SK-MEL-5 (cell line): ENCODE measurements at places on chromosomes 16 and 17.

DNA sequence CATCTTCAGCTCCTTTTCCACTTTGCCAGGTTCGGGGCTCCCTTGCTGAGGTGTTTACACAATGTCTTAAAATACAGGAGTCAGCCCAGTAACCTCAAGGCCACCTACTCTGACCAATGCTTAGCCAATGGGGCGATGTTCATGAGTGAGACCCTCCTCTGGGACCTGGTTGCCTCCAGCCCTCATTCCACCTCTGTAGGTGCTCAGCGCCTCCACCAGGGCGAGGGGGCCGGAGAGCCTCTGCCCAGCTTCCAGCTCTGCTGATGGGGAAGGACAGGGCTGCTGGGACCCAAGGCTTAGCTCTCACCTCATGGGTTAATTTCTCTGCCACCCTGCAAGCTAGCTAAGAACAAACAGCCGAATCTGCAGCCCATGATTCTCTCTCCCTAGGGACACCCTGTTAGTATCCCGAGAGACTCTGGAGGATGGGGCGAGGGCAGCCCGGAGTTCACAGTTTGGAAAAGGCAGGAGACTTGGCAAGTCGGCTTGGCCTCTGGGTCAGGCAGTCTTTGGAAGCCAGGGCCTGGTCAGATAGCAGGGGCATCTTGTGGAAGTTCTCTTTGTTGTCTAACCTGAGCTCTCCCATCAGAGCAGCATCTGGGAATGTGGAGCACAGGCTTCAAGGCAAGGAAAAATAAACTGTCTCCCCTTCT lies 16.2 kb downstream of the SRCIN1 start:
- no peak for DNase-seq

DNA sequence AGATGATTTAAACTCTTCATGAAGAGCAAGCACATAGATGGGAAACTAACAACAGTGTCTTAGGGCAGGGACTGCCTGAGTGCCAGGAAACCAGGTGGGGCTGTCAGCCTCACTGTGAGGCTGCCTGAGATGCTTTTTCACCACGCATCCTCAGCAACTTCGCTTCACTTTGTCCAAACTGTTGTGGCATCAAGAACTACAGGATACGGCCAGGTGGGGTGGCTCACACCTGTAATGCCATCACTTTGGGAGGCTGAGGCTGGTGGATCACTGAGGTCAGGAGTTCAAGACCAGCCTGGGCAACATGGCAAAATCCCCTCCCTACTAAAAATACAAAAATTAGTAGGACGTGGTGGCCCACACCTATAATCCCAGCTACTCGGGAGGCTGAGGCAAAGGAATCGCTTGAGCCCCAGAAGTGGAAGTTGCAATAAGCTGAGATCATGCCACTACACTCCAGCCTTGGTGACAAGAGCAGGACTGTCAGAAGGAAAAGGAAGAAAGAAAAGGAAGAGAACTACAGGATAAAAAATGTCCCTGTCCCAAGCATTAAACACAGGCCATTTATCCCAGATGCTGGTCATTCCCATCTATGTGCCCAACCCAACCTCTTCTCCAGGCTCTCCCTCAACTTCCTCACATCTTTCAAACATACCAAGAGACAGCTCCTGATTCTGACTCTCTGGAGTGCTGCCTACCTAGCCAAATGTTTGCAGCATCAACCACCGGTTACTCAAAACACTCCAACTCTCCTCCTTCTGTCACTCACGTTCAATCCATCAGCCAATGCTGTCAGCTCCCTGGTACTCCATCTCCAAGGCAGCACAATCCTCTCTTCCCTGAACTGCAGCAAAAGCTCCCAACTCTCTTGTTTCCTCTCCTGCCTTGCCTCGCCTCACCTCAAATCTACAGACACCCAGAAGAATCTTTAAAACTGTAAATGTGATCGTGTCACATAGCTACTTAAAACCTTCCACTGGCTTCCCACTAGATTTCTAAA lies 1.6 kb downstream of the EIF4A3 start:
- DNase-seq = no peak

DNA sequence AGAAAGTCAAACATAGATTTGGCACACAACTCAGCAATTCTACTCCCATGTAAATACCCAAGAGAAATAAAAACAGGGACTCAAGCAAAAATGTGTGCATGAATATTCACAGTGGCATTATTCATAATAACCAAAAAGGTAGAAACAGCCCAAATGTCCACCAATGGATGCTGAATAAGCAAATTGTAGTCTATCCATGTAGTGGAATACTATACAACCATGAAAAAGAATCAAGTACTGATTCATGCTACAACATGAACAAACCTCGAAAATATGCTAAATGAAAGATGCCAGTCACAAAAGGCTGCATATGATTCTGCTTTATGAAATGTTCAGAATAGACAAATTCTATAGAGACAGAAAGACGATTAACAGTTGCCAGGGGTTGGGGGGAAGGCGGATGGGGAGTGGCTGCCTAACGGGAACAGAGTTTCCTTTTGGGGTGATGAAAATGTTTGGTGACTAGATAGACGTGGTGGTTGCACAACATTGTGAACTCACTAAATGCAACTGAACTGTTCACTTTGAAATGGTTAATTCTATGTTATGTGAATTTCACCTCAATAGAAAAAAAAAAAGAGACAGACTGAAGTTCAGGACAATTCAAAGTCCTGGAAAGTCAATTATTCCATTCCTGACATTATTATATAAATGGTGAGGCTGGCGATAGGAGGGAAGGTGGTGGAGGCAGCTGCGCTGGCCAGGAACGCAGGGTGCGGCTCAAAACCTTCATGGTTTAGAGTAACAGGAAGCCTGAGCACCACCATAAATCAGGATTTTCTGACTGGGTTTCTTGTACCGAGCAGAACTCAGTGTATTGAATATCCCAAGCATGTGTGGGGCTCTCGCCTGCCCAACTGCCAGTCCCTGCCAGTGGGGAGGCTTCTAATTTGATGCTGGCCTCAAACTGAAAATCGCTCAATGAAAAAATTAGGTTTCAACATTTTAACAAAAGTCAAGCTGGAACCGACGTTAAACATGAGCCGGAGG lies 300.9 kb downstream of the C16orf95 start:
- no peak for DNase-seq

DNA sequence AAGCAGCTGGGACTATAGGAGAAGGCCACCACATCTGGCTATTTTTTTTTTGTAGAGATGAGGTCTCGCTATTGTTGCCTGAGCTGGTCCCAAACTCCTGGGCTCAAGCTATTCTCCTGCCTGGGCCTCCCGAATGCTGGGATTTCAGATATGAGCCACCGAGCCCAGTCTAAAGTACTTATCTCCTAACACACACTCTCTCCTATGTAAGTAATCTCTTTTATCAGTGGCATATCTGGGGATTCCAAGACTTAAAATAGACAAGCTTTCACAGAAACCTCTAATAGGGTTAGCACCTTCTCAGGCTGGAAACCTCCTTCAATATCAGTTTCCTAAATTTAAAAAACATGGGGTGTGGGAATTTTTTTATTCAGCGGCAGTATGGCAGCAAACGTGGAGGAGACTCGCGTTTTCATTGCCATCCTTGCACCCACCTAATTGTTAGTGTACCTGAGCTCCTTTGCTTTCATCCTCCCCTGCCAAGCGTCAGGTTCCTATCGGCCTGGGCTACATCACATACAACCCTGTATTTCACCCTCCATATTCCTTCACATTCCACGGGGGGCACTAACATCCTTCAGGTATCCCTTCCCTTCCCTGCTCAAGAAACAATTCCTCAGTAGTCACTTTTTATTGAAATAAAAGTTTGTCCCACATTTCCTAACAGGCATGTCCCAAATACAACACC lies 1.1 kb downstream of the EZH1 start:
- no peak for DNase-seq

- DNase-seq = no peak
Observed at GRCh38 chr16:13902677-13903076, 17.3 kb upstream of the ERCC4 start.

- DNase-seq = peak; percentile 100
Observed at GRCh38 chr17:78873519-78874340, 29.3 kb downstream of the CEP295NL start.

- DNase-seq = no peak
Observed at GRCh38 chr17:6437466-6437865, 2.5 kb upstream of the AIPL1 start.

DNA sequence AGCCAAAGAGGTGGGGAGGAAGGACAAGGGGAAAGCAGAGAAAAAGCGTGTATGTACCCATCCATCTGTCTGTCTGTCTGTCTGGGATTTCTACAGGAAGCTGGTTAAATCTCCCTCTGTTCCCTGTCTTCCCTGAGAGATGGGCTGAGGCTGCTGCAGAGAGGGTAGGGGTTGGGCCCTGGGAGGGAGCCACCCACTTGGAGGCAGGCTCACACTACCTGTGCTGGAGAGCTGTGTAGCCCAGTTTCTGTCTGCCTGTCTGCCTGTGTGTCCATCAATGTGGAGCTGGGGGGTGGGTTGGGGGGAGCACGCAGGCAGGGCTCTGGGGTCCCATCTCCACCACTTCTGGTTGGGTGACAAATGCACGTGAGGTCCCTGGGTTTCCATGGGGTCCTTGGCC lies 18.6 kb upstream of the C17orf113 start:
- DNase-seq = no peak

GRCh38 chr17:43631429-43631828 lies 30.3 kb downstream of the MEOX1 start:
- no peak for DNase-seq

- no peak for DNase-seq
Observed at GRCh38 chr16:24273508-24274182, 17.5 kb downstream of the CACNG3 start.

DNA sequence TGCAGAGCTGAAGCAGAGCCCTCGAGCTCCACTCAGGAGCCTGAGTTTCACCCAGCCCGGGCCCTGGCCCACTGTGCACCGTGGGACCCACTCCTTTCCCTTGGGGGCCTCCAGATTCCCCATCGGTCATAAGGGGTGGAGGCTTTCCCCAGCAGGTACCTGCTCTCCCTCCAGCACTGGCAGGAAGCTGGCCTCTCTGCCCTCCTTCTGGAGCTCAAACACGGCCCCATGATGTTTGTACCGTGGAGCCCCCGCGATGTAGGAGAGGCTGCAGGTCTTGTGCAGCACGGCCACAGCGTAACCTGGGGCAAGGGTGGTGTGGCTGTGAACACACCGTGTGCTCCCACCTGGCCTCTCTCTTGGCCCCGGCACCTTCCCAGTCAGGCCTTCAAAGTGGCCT lies 29.9 kb downstream of the HASPIN start:
- DNase-seq = no peak

- no peak for DNase-seq
Observed at GRCh38 chr17:50480854-50481490, 2.3 kb downstream of the RSAD1 start.

- no peak for DNase-seq
Observed at GRCh38 chr17:75331671-75332070, 42.4 kb upstream of the SLC25A19 start.

- DNase-seq = no peak
Observed at GRCh38 chr17:12983991-12984884, 33.6 kb downstream of the ELAC2 start.

DNA sequence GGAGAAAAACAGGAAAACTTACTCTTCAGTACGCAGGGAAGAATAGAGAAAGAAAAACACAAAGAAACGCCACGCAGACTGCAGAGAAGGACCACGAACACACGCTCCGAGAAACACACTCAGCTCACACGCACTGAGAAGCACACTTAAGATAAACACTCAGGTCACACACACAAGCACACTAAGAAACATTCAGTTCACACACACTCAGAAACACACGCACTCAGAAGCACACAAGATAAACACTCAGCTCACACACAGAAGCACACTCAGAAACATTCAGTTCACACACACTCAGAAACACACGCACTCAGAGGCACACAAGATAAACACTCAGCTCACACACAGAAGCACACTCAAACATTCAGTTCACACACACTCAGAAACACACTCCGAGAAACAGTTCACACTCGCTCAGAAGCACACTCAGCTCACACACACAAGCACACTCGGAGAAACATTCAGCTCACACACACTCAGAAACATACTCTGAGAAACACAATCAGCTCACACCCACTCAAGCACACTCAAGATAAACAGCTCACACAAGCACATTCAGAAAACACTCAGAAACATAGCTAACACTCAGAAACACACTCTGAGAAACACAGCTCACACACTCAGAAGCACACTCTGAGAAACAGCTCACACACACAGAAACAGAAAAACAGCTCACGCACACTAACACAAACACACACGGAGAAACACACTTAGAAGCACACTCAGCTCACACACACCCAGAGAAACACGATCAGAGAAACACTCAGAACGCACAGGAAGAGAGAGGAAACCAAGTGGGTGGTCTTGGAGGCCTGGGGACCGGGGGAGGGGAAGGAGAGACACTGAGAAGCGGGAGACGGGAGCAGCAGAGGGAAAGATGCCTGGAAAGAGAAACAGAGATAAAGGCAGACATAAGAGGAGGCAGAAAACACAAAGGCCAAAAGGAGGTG lies 908 bp downstream of the TMEM98 start:
- DNase-seq = no peak

DNA sequence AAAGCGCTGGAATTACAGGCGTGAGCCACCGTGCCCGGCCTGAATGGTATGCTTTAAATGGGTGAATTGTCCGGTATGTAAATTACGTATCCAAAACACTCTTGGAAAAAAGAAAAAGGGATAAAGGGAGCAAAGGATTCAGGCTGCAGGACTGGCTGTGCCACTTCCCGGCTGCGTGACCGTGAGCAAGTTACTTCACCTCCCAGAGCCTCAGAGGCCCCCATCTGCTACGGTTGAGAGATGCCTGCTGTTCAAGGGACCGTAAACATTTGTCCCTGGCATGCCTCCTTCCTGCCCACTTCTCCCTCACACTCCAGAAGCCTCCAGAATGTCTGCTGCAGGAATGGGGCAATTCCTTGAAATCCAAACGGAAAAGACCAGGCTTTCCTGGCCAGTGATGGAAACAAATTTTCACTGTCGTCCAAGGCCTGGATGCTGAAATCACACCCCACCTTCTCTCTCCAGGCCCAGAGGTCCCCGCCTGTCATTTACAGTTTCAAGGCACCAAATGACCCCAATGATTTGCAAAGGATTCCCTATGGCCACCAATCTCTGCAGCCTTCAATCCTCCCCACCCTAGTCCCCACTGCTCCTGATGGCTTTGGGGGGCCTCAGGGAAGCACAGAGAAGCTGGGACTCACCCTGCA lies 22.9 kb upstream of the LITAF start:
- peak; percentile 34 for DNase-seq

DNA sequence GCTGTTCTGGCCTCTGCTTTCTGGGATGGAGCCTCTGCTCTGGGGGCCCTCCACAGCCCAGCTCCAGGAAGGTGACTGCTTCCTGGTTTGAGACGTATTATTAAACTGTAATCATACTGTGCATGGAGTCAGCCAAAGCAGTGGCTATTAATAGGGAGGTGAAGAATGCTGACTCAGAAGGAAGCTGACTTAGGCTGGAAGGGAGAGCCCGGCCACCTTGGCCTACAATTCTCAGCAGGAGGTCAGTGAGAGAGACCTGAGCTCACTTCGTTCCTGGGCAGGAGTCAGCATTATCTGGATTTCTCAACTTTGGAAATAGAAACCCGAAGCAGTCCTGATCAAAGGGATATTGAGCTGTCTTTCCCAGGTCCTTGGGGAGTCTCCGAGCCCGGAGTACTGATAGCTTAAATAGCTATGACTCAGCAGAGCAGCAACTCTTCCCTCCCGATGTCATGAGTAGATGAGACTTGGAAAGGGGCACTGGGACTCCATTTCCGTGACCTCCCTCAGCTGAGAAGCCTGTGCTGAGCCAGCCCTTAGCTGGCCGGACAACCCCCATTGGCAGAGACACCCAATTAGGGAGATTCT lies 91.8 kb downstream of the YPEL2 start:
- DNase-seq = no peak
